Kasumi-1 (cell line): ENCODE measurements at places on chromosomes 13 and 19.

- peak; percentile 25 for DNase-seq
These were observed 12.0 kb downstream of the KHSRP start for GRCh38 chr19:6412447-6413091.

DNA sequence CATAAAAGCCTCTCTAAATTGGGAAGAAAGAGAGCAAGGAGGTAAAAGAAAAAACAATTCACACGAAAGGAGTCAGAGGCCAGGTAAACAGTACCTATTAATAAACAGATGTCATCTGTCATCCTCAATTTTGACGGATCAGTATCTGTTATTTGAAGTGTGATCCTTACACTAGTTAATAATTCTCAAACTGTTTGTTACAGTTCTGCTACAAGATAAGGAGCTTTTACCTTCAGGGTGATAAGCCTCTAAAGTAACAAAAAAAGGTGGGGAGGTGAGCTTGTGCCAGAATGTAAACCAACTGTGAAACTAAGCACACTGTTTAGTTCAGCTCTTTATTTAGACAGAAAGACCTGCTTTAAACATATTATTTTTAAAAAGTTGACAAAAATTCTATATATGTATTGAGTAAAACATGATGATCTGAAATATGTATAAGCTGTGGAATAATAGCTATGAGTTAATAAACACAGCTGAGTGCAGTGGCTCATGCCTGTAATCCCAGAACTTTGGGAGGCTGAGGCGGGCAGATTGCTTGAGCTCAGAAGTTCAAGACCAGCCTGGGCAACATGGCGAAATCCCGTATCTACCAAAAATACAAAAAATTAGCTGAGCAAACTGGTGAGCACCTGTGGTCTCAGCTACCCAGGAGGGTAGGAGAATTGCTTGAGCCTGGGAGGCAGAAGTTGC lies 48.4 kb upstream of the EBPL start:
- DNase-seq = no peak

DNA sequence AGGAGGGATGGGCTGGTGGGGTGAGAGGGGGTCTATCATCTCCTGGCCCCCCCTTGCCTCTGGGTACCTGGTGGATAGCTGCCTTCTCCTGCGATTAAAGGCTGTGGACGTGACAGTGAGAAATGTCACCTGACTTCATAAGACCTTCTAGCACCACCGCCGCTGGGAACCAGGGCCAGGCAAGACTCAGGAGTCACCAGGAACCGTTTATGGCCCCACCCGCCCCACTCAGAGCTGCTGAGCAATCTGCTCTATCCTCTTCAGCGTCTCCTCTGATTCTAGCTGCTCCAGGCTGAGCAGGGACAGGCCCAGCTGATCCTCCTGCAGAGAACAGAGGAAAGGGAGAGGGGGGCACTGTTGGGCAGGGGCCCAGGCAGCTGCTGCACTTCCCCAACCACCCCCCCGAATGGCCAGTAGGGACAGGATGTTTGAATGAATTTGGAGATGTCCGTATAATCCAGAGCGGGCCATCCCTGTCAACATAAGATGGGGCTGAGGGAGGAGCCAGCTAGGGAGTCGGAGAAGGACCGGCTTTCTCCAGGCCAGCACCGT lies 10.9 kb downstream of the KLC3 start:
- DNase-seq = no peak

DNA sequence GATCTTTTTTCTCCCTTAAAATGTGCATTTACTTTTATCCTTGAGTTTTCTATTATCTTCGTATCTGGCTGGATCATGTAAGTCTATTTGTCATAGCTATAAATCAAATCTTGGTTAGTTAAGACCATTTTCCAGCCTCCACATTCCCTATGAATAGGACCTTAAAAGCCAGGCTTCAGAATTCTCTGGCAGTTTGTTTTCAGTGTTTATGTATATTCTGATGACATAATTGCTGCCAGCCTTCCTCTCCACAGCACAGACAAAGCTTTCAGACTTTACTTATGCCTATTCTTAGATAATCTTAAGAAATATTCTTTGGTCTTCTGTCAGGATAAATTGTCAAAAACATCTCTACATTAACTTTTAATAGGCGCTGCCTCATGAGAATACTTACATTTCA lies 870.8 kb upstream of the SPRY2 start:
- DNase-seq = no peak

- DNase-seq = peak; percentile 42
These were observed 335.6 kb downstream of the RBM26 start for GRCh38 chr13:79070343-79070974.

- DNase-seq = no peak
These were observed 197.2 kb upstream of the SLC10A2 start for GRCh38 chr13:103263448-103263847.

DNA sequence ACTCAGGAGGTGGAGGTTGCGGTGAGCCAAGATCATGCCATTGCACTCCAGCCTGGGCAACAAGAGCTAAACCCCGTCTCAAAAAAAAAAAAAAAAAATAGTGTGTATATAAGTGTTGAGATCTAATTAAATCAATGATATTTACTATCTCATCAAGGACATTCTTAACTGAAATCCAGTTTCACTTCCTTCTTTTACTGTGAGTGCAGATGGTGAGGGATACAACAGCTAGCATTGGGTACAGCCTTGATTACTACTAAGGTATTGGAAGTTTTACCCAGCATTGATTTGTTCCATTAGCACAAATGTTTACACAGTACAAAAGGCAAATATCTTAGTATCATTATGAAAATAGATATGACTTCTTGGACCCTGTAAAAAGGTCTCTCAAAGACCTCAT lies 546.6 kb downstream of the KCTD12 start:
- DNase-seq = no peak

- DNase-seq = no peak
These were observed 11.2 kb downstream of the IL17D start for GRCh38 chr13:20714563-20715329.

DNA sequence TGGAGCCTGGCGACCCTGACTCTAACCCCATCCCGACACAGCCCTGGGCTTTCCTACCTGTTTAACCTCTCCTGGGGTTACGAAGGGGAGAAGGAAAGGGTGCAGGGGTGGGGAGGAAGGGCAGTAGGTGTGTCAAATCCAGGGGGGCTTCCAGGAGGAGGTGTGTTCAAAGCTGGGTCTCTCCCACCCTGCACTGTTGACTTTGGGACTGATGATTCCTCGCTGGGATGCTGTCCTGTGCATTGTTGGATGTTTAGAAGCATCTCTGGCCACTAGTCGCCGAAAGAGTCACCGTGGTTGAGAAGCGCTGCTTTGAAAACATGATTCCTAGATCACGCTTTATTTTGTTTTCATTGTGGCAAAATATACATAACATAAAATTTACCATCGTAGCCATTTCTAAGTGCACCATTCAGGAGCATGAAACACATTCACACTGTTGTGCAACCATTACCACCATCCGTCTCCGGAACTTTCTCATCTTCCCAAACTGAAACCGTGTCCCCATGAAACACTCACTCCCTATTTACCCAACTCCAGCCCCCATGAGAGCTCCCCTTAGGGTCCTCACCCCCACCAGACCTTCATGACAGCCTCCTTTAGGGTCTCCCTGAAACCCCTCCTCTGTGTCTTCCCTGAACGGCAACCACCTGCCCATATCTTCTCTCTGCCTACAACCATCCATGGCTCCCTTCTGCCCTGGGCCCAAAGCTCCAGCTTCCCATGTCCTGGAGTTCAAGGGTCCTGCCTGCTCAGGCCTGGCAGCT lies 4.4 kb upstream of the FCER2 start:
- no peak for DNase-seq

- DNase-seq = no peak
These were observed 30.0 kb downstream of the CEACAM1 start for GRCh38 chr19:42498169-42498757.

- DNase-seq = no peak
These were observed 5.3 kb upstream of the KBTBD6 start for GRCh38 chr13:41137951-41138350.

DNA sequence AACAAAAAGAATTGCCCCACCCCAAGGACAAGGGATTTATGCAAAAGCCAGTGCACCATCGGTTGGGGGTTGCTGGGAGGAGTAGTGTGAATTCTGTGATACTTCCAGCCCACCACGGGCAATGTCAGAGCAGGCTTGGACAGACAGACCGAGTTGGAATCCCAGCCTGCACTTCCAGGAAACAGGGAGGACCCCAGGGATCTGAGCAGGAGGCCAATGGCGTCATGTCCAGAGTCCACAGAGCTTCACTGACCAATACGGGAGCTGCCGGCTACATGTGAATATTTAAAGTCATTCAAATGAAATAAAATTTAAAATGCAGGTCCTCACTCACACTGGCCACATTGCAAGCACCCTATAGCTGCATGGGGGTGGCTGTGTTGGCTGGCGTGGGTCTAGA lies 10.9 kb downstream of the ZNRF4 start:
- no peak for DNase-seq

GRCh38 chr19:38267761-38268483 lies 3.5 kb downstream of the SPINT2 start:
- no peak for DNase-seq

DNA sequence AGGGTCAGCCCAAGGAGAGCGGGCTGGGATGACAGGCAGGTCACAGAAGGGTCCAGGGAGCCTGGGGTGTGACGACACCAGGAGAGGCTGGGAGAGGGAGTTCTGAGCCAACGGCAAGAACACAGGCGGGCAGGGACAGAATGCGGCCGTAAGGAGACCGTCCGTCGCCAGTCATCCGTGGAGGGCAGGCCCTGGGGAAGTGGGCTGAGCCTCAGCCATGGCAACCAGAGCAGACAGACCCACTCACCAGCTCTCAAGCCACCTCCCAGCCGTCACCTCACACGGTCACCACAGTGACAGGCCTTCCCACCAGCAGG lies 3.7 kb upstream of the TMEM86B start:
- DNase-seq = no peak

DNA sequence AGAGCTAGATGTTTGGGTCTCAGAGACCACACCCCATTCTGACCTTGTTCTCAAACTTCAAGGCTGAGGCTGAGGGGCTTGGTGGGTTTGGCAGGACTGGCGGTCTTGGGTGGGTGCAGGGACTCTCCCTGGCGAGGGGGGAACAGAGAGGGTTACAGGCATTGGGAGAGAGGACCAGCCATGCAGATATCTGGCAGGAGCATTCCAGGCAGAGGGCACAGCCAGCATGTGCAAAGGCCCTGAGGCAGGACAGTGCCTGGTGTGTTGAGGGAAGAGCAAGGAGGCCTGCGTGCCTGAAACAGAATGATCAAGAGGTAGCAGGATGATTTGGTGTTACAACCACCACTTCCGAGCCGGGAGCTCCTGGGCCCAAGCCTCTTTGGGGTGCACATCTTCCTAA lies 27.4 kb downstream of the NFILZ start:
- no peak for DNase-seq

GRCh38 chr19:45307361-45307760 lies 15.3 kb downstream of the CKM start:
- DNase-seq = no peak

DNA sequence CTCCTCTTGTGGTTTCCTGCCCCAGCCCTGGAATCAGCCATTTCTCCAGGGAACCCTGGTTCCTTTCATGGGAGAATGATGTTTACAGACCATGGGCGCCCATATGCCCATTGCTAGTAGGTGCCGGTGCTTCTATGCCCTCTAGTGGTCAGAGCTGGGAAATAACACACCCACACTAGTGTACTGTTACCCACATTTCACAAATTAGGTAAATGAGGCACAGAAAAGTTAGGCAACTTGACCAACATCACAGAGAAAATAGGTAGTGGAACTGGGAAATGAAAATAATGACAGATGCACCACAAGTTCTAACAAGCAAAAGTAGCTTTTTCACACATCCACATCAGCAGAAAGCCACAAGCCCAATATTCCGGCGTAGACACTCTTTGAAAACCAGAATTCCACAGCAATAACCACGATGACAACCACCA lies 1.3 kb upstream of the CEACAM3 start:
- peak; percentile 59 for DNase-seq

DNA sequence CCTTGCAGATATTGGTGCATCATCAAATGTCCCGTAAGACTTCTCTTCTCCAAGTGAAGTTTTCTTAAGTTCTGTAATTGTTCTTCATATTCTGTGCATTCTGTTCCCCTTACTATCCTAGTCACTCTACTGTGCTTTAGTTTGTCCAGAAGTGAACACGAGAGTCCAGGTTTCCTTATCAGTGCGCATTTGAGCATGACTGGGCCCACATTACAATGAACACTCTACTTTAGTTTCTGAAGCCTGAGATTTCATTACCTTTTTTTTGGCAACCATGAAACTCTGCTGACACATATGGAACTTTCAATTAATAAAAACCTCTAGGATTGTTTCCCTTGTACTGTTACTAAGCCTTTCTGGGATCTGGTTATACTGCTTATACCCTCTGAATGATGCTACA lies 270.0 kb downstream of the KCNRG start:
- DNase-seq = no peak

DNA sequence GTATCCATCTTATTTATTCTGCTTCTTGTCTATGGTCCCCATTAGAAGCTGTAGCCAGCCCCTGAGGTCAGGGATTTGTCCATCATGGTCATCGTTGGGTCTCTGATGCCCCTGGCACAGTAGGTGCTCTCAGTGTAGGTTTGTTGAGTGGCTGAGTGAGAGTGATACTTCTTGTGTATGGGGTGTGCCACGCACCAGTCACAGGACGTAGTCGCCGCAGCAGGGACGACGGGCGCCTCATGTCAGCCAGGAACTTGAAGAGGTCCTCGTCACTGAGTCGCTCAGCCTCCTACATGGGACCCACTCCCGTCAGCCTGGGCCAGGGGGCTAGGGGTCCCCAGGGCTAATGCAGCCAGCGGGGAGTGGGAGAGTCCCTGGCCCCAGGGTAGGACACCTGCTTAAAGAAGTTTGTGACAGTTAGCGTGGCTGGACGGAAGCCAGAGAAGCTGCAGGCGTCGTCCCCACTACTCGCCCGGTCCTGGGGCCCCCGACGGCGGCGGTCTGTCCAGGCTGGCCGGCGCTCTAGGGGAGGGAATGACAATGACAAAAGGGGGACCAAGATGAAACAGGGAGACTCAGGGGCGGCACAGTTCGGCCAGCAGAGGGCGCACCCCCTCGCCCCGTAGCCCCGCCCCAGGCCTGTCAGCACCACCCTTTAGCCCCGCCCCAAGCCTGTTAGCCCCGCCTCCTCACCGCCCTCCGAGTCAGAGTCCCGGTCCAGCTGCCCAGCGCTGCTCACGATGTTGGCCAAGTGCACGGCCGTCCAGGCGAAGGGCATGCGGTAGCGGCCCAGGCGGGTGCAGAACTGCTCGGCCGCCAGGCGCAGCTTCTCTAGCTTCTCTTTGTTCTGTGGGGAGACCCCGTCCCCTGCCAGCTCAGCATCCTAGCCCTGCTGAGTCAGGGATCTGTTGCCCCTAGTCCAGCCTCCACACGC lies 3.7 kb downstream of the ANGPTL8 start:
- DNase-seq = peak; percentile 53

GRCh38 chr19:36775768-36776167 lies 3.2 kb upstream of the ZNF850 start:
- DNase-seq = no peak

GRCh38 chr19:821231-821824 lies 427 bp downstream of the PLPPR3 start:
- no peak for DNase-seq
